SK-N-SH (cell line): ENCODE measurements at places on chromosomes 13 and 19.

- no peak for DNase-seq
These were observed 556 bp downstream of the CACTIN start for GRCh38 chr19:3625996-3626472.

DNA sequence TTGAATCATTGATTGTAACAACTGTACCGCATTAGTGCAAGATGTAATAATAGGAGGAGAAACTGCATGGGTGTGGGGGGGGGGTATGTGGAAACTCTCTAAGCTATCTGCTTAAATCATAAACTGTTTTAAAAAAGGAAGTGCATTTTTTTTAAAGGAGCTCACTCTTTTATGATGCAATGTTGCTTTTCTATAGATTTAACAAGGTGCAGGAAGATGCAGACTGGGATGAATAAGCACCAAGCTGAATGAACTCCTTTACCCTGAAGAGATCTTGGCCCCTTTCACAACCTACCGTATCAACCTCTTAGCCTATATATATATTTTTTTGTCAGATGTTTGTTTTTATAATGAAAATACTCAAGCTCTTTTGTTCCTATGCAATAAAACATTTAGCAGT is 95.9 kb downstream of the AKAP11 start:
- DNase-seq: no peak

GRCh38 chr13:76783798-76784197 is 102.4 kb downstream of the KCTD12 start:
- DNase-seq: no peak

DNA sequence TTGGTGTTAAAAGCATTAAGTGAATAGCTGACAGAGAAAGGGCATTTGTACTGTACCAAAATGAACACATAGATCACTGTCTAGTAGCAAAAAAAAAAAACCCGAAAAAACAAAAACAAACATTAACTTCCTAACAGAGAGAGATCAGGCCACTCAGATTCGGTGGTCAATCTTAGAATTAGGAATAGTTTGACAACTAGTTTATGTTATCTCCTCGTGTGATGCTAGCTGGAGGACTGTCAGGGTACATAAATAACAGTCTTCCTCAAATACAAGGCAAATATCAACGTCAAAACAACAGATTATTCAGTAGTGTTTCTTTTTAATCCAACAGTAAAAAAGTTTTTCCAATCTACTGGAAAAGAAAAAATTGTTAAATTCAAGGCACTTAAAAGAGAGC is 1.7 kb downstream of the ZMYM5 start:
- no peak for DNase-seq
